ENCODE measurements at places on chromosomes 5 and 9. TPM values are rescaled to one million over a fixed set of nuclear protein-coding genes. Genes with fewer than 3 reads are reported as not detected.

Gene ADGRV1
- 0.76 TPM for total RNA-seq

Gene MARCHF11
- total RNA-seq = not detected

Gene ADCY2
- not detected for total RNA-seq

Gene TAS2R1
- not detected for total RNA-seq

Gene ADAMTS12
- 9.1 TPM for total RNA-seq

Gene BNC2
- total RNA-seq = 4.7 TPM

Gene MIGA2
- total RNA-seq = 13.9 TPM

Gene BAAT
- total RNA-seq = 0.48 TPM

Gene BTNL8
- not detected for total RNA-seq

Gene SPINK6
- total RNA-seq = 0.53 TPM

Gene DPP7
- total RNA-seq = 121 TPM

Gene ANKRD18B
- total RNA-seq = 5.0 TPM

Gene KCNN2
- 0.15 TPM for total RNA-seq

Gene PHF24
- total RNA-seq = 0.07 TPM

Gene IRX1
- not detected for total RNA-seq

Gene BTNL3
- not detected for total RNA-seq

Gene SEMA5A
- total RNA-seq = not detected

Gene CKMT2
- total RNA-seq = not detected

Gene PCDHB12
- total RNA-seq = 0.02 TPM

Gene SOHLH1
- total RNA-seq = not detected

Gene CATSPER3
- total RNA-seq = 0.49 TPM

Gene FAM221B
- total RNA-seq = not detected

Gene FBP2
- total RNA-seq = not detected

Gene ZNF79
- total RNA-seq = 5.9 TPM

Gene PCSK1
- 0.56 TPM for total RNA-seq

Gene MAPK9
- 46.5 TPM for total RNA-seq

Gene NTRK2
- total RNA-seq = 0.03 TPM

All from A549 treated with DMSO at 1 μM for 4 hours (cell line).